Sigmoid colon (tissue), 7 donors: ENCODE measurements at places on chromosomes 1 and 21.
A peak's percentile ranks its signal among the peaks of the same experiment; 100 is the strongest.

GRCh38 chr1:208499026-208499425 lies 254.8 kb upstream of the PLXNA2 start:
- no peak for DNase-seq

DNA sequence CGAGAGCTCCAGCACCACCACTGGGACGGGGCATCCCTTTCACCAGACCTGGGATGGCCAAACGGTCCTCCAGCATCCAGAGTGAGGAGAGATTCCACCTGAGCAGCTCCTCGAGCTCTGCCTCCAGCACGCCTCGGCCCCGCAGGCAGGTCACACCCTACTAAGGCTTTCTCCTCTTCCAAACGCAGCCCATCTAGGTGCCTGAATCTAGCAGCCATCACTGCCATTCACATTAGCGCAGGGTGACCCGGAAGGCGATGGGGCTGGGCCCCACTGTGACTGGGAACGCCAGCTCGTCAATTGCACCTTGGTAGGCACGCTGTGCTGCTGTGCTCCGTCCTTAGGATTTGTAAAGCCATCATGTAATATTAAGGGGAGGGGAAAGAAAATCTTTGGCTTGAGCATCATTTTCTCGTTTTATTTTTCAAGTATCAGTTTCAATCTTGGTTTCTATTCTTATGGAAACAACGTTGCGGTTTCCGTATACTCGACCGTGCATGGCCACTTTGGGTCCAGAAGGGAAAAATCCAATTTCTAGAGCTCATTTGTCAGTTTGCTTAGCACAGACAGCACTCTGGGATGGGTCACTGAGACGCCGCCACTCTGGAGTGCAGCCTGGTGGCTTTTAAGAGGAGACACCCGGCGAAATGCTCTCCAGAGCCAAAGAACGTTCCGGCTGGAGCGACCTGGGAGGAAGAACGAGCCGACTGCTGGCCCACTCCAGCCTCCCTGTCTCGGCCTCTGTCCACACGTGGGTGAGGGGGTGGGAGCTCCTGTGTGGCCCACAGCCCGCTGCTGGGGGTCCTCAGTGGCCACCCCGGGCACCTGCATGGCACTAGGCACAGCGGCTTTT lies 173.6 kb downstream of the PRDM16 start:
- no peak for DNase-seq

GRCh38 chr1:48329486-48329885 lies 107.0 kb downstream of the SLC5A9 start:
- no peak for DNase-seq

DNA sequence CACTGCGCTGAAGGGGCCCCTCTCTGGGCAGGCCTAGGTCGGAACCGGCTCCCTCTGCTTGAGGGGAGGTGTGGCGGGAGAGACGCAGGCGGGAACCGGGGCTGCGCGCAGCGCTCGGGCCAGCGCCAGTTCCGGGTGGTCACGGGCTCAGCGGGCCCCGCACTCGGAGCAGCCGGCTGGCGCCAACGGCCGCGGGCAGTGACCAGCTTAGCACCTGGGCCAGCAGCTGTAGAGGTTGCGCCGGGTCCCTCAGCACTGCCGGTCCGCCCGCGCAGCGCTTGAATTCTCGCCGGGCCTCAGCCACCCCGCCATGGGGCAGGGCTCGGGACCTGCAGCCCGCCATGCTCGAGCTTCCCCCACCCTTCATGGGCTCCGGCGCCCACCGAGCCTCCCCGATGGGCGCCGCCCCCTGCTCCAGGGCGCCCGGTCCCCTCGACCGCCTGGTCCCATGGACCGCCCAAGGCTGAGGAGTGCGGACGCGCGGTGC lies 254.6 kb downstream of the COL11A1 start:
- DNase-seq: no peak

GRCh38 chr1:175408986-175409385 lies 216.4 kb upstream of the KIAA0040 start:
- no peak for DNase-seq

DNA sequence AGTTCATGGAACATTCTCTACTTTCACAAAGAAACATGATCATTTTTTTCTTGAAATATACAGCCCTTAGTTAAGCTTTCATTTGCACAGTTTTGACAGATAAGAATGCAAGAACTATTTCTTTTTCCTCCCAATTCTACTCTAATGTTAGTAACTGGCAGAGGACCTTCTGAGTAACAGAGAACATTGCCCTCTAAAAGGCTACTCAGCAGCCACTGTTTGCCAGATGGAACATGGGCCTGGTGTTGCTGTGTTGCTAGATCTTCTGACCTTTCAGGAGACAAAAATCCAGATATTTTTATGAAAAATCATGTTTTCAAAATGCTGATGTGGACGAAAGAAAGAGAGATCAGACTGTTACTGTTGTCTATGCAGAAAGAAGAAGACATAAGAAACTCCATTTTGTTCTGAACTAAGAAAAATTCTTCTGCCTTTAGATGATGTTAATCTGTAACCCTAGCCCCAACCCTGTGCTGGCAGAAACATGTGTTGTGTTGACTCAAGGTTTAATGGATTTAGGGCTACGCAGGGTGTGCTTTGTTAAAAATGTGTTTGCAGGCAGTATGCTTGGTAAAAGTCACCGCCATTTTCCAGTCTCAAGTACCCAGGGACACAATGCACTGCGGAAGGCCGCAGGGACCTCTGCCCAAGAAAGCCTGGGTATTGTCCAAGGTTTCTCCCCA lies 2.9 kb upstream of the PRDX6 start:
- no peak for DNase-seq

- DNase-seq: no peak
These were observed 10.2 kb downstream of the YBX1 start for GRCh38 chr1:42692461-42692860.

- DNase-seq: no peak
These were observed 140.8 kb upstream of the FGGY start for GRCh38 chr1:59156051-59156450.

GRCh38 chr1:31054349-31054748 lies 11.2 kb downstream of the PUM1 start:
- no peak for DNase-seq

DNA sequence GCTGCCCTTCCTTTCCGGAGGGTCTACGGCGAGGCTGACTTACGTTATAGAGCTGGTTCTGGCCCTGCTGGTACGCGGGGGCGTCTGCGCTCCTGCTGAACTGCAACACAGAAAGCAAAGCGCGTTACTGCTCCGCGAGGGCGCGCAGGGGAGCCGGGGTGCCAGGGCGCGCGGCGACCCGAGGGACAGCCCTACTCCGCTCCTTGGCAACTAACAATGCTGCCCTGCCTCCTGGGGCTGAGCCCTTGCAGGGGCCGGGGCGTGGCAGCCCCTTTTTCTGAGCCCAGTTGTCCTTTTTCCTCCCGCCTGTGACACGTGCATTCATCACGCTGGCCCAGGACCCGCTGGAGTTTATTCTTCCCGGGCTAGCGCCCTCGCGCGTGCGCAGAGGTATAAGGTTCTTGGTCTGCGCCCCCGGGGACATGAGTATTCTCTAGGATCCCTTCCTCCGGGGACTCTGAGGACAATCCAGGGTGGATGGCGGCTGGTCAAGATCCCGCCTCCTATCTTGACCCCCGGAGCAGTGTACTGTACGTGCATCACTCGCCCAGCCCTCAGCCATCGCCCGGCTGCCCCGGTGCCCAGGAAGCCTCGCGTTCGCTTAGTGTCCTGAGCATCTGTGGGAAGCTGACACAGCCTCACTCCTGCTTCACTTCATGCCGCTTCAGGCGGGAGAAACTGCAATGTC lies 78.9 kb downstream of the CD247 start:
- no peak for DNase-seq

DNA sequence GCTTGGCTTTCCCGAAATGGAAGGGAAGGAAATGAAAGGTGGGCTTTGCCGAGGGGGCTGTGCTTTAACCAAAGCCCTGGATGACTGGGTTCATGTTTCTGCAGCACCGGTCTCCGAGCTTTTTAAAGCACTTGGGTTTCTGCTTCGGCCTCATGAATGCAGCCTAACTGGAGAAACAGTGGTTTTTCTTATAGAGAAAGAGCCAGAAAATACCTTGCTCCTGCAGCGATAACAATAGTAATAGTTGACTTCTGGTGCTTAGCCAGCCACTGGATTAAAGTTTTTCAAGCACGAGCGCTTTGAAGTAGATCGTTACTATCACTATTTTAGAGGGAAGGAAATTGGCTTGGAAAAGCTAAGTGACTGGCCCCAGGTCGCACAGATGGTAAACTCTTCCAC lies 500 bp upstream of the DOCK7 start:
- DNase-seq: no peak

DNA sequence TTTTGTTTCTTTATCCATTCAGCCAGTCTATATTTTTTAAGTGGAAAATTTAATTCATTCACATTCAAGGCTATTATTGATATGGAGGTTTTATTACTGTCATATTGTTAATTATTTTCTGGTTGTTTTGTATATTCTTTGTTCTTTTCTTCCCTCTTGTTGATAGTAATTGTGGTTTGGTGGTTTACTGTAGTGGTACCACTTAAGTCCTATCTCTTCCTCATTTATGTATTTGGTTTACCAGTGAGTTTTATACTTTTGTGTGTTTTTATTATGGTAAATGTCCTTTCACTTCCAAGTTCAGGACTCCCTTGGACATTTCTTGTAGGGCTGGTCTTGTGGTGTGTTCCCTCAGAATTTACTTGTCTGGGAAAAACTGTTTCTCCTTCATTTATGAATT lies 28.1 kb upstream of the PM20D1 start:
- DNase-seq: no peak

DNA sequence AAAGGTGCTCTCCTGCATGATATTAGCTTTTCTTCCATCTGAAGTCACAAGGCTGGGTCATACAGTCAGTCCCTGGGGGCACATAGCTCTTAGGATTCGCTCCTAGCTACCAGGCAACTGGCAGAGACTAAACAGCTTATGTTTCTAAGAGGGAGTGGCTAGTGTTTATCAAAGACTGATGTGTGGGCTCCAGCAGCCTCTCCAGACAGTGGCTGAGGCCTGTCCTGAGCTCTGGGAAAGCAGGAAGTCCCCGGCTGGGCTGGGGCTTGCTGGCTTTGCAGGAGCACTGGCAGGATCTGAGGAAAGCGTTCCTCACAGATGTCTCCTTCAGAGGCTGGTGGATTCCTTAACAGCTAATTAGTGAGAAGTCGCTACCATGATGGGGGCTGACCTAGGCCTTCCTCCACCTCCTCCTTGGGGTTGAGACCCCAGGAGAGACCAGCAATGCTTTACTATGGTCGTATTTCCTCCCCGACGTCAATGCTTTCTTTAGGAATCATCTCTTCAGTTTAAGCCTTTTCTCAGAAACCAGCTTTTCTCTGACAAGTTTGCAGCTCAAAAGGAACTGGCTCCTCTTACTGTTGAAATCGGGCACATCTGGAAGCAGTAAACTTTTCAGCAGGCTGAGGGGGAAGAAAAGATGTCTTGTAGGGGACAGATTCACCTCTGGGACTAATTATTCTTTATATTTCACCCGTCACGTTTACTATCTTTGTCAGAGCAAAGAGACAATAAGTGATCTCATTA lies 33.5 kb upstream of the HHAT start:
- DNase-seq: peak; percentile 74

GRCh38 chr21:42513151-42513984 lies at the start of gene SLC37A1:
Gene SLC37A1, plus strand, starts transcription at chr21:42513852. Its CDS starts 4,603 bp downstream, at chr21:42518455.
- DNase-seq: peak; percentile 61

DNA sequence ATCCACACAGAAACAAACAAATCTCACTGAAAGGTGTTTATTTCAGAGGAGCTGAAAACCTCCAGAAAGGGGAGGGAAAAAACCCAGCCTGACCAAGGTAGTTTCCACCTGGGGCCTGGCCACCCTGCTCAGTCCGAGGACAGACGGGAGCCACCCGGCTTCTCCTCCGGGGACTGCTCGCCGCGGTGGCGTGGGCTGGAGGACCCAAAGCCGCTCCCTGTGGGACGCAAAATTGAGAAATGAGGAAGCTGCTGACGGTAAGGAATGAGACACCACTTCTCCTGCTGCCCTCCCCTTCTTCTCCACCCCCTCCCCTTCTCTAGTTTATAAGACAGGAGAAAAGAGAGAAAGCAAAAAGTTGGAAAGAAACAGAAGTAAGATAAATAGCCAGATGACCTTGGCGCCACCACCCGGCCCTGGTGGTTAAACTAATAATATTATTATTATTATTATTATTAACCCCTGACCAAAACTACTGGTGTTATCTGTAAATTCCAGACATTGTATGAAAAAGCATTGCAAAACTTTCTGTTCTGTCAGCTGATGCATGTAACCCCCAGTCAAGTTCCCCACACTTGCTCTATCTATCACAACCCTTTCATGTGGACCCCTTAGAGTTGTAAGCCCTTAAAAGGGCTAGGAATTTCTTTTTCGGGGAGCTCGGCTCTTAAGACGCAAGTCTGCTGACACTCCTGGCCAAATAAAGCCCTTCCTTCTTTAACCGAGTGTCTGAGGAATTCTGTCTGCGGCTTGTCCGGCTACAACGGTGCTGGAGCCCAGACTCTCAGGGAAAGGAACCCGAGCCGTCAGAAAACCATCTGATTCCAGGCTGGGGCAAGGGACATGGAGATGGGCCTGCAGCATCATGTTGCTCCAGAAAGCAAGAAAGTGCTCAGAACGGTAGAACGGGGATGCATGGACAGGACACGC lies 12.5 kb downstream of the ITGB2 start:
- DNase-seq: no peak

- DNase-seq: peak; percentile 46
These were observed 949 bp downstream of the KRTAP10-1 start for GRCh38 chr21:44539046-44539445.

DNA sequence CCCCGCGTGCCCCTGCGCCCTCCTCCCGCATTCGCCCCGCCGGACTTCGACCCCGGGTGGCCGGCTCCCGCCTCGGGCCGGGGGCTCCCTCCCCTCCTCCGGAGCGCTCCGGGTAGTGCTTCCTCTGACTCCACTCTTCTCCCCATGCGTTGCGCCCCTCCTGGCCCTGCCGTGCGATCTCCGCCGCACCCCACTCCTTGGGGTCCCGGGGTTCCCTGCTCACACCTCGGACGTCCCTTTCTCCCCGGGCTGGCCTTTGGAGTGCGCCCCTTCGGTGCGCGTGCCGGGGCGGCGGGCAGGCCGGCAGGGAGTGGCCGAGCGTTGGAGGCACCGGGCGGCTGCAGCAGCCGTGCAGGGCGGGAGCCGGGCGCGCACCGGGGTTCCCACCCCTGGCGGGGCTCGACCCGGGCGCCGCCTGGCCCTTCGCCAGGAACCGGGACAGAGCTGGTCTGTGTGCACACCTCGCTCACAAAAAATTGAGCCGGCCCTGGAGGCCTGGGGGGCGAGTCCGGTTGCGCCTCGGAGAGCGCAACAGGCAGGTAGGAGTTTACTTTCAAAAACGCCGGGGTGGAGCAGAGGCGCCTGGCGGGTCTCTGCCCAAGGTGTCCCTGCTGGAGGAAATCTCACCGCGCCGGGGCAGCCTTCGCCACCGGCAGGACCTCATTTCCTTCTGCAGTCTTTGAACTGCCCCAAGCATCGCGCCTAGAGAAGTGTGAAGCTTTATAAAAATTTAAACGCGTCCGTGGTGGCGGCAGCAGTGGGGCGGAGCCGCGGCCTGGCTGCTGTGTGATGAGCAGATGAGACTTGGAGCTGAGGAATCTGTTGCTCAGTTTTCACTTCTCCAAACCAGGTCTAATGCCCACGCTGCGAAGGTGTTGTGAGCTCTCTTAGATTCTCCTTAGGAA lies 650 bp downstream of the VANGL1 start:
- peak; percentile 75 for DNase-seq

- DNase-seq: no peak
These were observed 85.6 kb upstream of the BRINP3 start for GRCh38 chr1:190563230-190563629.

- DNase-seq: peak; percentile 44
These were observed 6.9 kb downstream of the PLA2G2D start for GRCh38 chr1:20112279-20113000.
